ENCODE measurements at places on chromosomes 4 and X.

- DNase-seq, result no peak
These were observed 55.0 kb downstream of the LRBA start for GRCh38 chr4:150960079-150960478.

GRCh38 chr4:135418353-135418752, 1216.8 kb upstream of the PABPC4L start:
- no peak for DNase-seq

DNA sequence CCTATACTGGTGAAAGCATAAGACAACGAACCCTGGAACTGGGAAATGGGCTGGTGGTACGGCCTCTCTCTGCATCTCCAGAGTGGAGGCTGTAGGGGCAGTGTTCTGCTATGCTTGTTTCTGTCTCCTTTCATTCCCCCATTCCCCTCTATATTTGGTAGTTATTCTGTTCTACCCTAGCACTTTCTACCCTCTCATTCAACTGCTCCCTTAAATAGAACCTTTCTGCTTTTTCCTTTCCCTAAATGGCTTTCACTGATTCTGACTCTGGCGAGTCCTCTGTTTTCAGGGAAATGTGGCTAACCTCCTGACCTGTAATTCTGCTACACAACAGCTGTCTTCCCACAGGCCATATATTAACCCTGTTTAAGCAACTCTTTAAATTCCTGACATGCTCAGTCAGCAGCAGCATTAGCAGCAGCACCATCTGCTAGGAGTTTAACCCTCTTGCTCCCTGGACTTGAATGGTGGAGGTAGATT, 94.2 kb downstream of the CXCL13 start:
- DNase-seq, result peak; percentile 94

- DNase-seq, result peak; percentile 79
These were observed 167.1 kb downstream of the NSUN7 start for GRCh38 chr4:40916880-40917279.

- no peak for DNase-seq
These were observed 133.9 kb downstream of the TET2 start for GRCh38 chr4:105280338-105281123.

DNA sequence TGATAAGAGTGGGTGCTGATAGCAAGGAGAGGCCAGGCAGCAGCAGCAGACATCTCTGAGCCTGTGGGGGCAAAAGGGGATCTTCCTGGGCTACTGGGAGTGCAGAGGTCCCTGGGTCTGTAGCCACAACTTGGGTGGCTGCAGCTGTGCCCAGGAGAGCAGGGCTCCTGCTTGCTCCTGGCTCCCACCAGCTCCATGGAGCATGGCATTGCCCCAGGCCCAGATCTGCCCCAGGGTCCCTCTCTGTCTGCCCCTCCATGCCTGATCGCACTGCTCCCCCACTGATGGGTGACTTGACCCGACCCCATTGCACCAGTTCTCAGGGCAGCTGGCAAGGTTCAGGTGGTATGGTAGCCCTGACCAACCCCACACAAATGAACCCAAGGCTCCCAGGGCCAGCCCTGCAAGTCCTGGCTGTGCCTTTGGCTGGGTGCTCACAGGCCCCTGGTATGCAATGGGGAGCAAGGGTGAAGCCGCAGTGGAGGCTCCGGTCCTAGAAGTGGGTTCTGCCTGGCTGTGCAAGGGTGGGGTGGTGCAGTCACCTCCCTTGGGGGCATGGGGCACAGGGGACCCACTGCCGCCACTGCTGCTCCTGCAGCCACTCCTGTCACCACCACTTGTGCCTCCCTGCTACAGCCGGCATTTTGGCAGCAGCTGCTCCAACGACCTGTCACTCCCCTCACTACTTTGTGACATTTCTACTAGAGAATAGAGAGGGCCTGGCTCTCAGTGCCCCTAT, 184.9 kb downstream of the NPFFR2 start:
- DNase-seq, result no peak

GRCh38 chrX:112967341-112967740, 126.7 kb upstream of the AMOT start:
- no peak for DNase-seq
